Renal cortex interstitium (tissue), 15 donors: ENCODE measurements at places on chromosomes 12 and 14.

DNA sequence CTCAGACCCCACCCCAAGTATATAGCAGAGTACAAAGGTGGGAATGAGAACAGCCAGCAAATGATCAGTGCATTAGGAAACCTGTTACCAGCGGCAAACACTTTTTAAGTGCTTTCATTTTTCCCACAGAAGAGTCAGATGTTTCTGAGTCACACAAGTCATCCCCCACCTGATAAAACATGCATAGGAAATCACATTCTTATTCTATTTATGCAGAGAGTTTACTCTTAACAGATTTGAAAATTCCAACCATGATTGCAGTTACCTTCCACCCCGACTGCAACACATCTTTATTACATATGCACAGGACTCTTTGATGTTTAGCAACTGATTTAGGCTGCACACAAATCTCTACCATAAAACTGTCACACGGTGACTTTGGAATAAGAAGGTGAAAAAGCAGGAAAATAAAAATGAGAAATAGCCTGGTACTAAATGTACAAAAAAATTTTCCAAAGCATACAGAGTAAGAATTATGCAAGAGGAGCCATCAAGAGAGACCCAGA is 236.4 kb downstream of the PAWR start:
- DNase-seq = peak; percentile 55

DNA sequence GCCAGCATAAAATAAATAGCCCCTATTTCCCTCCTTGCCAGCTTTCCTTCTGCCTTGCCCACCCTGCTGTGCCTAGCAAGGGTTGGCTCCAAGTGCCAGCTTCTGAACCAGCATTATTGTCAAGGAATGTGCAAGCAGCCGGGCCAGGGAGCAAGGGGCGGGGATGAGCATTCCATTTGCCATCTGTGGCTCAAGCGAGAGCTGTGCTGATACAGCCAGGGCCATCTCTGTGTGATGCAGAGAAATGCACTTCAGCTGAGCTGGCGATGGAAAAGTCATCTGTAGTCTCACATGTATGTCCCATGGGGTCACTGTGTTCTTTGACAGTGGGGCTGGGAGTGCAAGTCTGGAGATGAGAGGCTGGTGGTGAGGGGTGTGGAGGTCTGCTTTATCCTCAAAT is 137.3 kb downstream of the SUDS3 start:
- DNase-seq = no peak

- DNase-seq = no peak
Observed at GRCh38 chr14:100282766-100283419, 23.4 kb downstream of the SLC25A29 start.

DNA sequence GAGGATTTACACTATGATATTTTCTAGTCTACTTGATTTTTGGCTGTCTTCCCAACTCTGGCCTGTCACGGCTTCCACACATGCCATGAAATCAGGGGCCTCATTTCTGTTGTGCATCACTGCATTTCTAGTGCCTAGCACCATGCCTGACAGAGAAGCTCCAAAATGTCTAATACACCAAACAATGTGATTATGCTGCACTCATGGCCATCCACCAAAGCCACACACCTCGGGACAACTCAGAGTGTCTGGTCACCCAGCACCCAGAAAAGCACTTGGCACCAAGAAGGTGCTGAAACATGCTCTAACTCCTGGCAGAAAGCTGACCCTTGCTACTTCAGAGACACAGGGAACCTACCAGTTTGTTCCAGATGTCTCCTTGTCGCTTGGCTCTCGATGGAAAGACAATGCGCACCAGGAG is 11.3 kb downstream of the GCN1 start:
- DNase-seq = no peak

GRCh38 chr14:29857551-29857950 is 70.1 kb downstream of the PRKD1 start:
- no peak for DNase-seq

DNA sequence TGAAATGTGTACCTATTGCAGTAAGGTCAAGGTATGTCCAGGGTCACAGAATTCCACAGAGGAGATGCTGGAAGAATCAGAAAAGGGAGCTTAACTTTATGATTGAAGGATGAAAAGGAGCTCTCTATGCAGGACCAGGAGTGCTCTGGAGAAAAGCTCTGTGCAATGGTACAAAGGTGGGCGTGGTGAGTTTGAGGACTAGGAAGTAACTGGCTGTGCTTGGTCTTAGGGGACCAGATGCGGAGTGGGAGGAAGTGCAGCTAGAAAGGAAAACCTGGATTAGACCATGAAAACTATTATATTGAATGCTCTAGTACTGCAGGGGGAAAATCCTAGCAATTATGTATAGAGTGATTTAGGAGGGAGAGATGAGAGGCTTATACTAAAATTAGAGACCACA is 56.8 kb downstream of the BTG1 start:
- no peak for DNase-seq

DNA sequence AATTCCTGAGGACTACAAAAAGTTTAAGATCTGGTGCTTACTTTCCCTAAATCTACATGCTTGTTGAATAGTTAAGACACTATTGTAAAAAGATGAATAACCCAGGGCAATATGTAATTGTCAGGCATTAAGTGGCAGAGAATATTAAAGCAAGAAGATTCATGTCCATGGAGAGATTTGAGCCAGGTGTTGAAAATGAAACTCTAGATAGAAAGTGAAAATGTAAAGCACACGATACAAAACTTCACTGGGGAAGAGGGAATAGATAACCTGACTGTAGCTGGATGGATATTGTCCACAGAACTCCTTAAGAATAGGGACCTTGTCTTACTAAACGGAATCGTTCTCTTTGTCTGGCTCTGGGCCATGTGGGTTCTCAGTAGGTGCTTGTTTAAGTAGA is 5.0 kb downstream of the CAND1 start:
- no peak for DNase-seq

DNA sequence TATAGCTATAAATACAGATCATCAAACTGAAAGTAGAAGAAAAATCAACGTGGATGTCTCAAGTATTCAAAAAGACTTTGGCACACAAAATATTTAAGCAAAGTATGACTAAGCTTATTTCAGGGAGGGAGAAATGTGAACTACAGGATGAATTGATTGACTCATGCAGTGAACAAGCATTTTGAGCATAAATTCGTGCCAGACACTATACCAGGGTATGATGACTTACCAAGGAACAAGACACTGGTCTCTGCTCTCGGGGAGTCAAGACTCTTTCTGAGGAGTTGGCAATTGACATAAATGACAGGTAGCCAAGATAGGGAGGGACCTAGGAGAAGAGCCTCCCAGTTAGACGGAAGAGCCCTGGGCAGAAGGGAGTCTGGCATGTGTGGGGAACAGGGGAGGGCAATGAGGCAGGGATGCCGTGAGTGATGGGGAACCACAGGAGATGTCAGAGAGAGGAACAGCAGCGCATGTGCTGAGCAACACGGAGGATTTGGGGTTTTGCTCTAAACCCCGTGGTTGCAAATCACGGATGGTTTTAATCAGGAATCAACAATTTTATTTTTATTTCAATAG is 115.2 kb downstream of the TMEM132D start:
- DNase-seq = no peak

- DNase-seq = no peak
Observed at GRCh38 chr14:91372671-91373495, 44.7 kb downstream of the CCDC88C start.

- no peak for DNase-seq
Observed at GRCh38 chr12:87020071-87020470, 763.9 kb upstream of the MGAT4C start.

DNA sequence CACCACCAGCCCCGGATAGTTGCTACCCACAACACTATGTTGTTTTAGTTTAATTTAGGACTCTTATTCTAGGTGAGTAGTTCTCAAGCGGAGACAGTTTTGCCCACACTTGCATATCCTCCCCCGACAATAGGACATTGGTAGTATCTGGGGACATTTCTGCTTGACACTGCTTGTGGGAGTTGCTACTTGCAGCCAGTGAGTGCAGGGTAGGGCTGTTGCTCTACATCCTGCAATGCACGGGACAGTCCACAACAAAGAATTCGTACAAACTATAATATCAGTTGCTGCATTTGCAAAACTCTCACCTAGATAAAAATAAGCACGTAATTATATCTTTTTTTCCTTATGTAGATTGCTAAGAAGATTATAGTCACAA is 111.8 kb upstream of the DNM1L start:
- no peak for DNase-seq

DNA sequence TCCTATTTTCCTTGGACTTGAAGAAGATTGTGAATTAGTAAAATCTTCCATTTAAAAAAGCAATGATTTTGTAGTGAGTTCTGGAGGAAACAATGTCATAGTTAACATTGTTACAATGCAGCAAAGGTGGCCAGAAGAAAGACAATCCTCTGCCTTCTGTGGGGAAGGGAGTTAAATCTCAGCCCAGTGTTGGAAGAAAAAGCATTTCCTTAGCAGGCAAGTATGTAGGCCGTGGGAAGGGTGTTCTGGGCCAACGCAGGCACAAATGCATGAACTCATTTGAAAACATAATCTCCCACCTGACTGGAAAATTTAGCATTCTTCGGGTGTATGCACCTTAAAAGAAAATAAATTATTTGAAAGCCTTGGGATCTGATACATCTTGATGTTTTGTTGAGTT is 258.6 kb downstream of the ADAMTS20 start:
- no peak for DNase-seq

- peak; percentile 27 for DNase-seq
Observed at GRCh38 chr12:40225984-40226602, 1.3 kb downstream of the LRRK2 start.

- DNase-seq = no peak
Observed at GRCh38 chr12:74963867-74964331, 245.7 kb downstream of the KCNC2 start.

GRCh38 chr14:39175445-39176262 is 600 bp downstream of the PNN start:
- peak; percentile 36 for DNase-seq

- no peak for DNase-seq
Observed at GRCh38 chr12:52766351-52767019, 10.7 kb downstream of the KRT76 start.

DNA sequence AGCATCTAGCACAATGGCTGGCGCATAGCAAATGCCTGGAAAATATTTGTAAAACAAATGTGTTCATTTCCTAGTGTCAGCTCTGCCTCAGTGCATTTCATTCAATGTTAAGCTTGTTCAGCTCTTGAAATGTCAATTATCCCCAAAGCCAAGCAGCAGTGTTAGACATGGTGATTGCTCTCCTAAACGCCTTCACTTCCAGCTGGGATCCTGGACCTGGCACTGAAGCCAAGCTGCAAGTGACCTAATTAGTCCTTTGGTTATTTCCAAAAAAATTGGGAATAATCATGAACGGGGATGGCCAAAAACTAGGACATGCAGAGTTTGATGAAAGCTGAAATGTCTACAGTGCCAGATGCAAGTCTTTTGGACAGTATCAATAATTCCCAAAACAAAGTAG is 54.9 kb upstream of the MDGA2 start:
- DNase-seq = no peak

DNA sequence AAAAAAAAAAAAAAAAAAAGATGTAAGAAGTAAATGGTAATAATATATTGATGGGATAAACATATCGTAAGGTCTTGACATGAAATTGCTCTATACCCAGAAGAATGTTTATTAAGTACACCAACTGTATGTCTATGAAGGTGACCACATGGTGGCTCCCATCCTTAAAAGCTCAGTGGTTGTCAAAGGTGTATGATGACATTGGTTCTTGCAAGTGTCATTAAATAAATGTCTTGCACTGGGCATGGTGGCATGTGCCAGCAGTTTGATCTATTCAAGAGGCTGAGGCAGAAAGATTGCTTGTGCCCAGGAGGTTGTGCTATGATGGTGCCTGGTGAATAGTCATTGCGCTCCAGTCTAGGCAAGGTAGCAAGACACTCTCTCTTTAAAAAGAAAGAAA is 10.4 kb downstream of the CCT2 start:
- no peak for DNase-seq

DNA sequence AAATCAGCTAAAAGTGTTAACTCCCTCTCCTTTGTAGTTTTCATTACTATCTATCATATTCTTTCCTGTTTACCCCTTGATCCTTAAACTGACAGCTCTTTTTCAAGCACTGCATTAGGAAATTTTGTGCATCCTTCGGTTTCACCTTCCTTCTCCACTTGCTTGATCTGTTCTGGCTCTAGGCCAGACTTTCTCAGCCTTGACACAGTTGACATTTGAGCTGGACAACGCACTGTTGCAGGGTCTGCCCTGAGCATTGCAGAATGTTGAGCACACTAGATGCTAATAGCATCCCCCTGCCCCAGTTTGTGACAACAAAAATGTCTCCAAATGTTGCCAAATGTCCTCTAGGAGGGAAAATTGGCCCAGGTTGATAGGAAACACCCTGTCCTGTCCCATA is 75.4 kb upstream of the KCNJ8 start:
- DNase-seq = peak; percentile 13

- DNase-seq = no peak
Observed at GRCh38 chr12:107511292-107511691, 174.3 kb upstream of the PWP1 start.

DNA sequence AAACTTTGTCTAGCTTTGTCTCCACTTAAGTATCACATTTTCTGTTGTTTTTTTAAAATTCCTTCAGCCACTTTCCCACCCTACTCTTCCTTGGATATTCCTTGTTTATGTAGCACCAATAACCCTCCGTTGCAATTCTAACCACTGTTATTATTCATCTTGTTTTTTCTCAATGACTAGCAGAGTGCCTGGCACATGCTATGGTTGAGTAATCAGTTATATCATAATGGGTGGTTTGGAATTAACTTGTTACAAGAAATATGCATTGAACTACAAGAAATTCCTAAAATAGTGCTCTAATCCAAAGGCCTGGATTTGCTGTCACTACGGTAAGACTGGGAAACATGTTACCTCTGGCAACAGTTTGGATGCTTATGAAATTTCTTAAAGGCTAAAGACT is 756.6 kb downstream of the NOVA1 start:
- no peak for DNase-seq
